ENCODE measurements at places on chromosomes 13 and 19.

DNA sequence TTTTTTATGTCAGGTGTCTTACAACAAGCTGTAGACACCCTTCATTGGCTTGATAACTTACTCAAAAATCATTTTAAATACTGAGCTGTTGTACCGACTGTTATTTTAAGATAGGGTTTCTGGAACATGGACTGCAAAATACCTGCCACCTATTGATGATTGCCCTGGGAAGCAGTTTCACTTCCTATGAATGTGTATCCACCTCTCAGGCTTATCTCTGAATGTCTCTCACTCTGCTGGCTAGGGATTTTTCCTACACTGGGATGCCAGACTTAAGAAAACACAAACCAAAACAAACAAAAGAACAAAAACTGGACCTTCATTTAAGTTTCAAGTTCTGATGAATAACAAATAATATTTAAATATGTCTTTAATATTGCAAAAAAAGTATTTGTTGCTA lies 663.7 kb downstream of the EFNB2 start:
- DNase-seq, result no peak

DNA sequence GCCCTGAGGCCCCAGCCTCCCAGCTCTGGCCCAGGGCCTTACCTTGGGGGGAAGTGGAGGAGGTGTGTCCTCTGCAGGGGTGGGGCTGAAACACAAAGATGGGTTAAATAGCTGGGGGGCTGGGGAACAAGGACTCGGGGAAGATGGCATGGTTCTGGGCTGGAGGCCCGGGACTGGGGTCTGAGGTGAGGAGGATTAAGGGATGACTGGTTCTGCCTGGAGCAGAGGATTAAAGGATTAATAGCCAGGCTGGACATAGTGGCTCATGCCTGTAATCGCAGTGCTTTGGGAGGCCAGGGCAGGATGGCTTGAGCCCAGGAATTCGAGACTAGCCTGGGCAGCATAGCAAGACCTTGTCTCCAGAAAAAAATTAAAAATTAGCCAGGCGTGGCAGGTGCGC lies 11.6 kb downstream of the MAP4K1 start:
- DNase-seq, result no peak

- no peak for DNase-seq
These were observed 517 bp downstream of the GTF2F1 start for GRCh38 chr19:6392221-6393073.

GRCh38 chr13:27919659-27919933 lies 204 bp upstream of the PDX1 start:
- DNase-seq, result no peak

GRCh38 chr19:4357095-4357797 lies 13.9 kb downstream of the MPND start:
- DNase-seq, result no peak

- no peak for DNase-seq
These were observed 25.3 kb downstream of the PEPD start for GRCh38 chr19:33496038-33496895.

- DNase-seq, result no peak
These were observed 320.7 kb downstream of the DIAPH3 start for GRCh38 chr13:59843040-59843439.

DNA sequence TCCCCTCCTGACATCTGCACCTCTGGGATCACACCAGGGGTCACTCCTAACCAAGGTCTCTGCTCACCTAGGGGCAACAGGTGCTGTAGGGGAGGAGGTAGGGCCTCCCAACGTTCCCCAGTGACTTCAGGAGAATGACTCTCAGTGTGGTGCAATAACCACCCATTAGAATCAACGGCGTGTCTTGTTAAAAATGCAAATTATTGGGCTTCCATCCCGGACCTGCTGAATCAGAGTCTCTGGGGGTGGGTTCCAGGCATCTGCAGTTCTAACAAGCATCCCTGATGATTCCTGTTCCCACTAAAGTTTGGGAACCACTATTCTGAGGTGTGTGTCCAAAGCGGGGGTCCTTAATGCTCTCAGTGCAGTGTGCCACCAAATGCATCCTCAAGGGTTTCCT lies 84.6 kb downstream of the CRYL1 start:
- no peak for DNase-seq

DNA sequence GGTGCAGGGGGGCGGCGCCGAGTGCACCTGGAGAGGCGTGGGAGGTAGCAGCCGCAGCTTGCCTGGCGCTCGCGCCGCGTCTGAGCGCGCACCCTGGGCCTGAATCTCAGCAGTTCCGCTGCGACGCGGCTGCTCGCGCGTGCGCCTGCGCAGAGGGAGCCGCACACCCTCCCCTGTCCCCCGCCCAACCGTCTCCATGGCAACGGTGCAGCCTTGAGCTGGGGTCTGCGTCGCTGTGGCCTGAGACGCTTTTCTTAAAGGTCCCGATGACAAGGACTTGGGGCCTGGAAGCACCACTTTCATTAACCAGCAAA lies at the start of gene PNMA8B:
PNMA8B (minus strand) TSS at position 82 of the 314 bp plus-strand sequence. CDS start 402 bp downstream, outside the sequence.
- DNase-seq, result no peak

- DNase-seq, result no peak
These were observed 14.0 kb downstream of the PDX1 start for GRCh38 chr13:27933580-27934328.

DNA sequence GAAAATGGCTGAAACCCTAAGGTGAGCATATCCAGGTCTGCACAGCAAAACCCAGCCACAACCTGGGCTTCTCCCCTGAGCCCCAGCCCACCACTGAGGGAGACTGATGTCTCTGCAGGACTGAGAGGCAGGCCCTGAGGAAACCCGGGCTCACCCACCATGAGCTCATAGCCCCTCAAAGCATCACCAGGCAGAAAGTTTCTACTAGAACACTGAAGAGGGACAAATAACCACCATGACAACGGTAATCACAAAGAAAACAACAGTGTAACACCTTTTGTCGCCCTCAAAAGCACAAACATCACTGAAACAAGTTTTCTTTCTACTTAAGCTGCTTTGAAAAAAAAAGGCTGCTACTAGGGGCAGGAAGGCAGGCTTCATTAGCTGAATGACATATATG lies 29.8 kb downstream of the TSHZ3 start:
- no peak for DNase-seq

DNA sequence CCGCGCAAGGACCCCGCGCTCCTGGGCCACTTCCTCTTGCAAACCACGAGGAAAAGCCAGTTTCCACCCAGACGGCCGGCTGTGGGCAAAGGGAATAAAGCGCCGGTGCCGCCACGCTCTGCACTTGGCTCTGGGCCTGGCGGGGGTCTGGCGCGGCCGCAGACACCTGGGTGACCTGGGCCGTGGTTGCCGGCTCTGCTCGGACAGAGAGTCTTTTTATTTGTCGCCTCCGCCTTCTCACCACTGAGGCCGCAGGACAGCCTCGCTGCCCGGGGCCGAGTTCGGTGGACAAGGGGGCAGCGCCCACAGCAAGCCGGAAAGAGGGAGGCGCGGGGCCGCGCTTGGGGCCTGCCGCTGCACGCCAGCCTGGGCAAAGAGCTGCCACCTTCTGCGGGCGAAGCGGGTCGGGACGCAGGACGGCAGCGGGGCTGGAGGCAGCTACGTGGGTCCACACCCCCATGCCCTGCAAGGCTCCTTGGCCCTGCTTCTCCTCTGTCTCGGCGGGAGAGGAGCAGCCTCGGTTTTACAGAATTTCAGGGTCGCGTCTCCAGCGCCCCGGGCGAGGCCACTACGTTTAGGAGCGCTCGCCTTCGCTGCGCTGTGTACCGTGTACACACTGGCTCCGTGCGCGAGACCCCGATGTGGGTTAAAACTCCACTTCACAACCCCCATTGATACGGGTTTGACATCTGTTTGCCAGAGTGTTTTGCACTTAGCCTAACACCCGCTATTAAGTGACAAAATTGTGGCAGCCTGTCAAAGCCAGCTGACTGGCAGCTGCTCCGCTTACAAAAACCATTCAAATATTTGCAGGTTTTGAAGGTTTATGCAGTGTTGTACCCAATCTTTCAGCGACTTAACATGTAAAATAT lies 13.0 kb upstream of the SOX1 start:
- no peak for DNase-seq

- DNase-seq, result peak; percentile 60
These were observed 4.6 kb upstream of the TPP2 start for GRCh38 chr13:102591988-102592781.

- no peak for DNase-seq
These were observed 15.8 kb downstream of the CPB2 start for GRCh38 chr13:46088821-46089562.

GRCh38 chr13:84263354-84264069 lies 381.2 kb upstream of the SLITRK1 start:
- no peak for DNase-seq

DNA sequence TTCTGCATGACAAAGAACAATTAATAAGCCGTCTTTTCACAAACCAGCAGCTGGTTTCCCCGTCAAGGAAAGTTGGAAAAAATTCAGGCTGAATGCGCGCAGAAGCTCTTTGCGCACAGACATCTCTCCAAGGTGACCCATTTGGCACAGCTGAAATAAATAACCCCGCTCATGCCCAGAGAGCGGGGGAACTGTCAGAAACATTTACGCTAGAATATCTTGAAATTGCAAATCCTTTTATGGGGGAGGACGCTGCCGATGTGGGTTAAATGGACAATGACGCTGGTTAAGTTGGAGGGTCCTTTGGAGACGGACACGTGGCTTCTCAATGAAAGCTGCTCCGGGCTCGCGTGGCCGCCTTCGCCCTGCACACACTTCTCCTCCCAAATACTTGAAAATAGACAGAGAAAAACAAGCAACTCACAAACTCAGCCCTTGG lies 30.6 kb downstream of the GSX1 start:
- no peak for DNase-seq

GRCh38 chr19:34145741-34146202 lies 26.5 kb upstream of the LSM14A start:
- DNase-seq, result peak; percentile 36

DNA sequence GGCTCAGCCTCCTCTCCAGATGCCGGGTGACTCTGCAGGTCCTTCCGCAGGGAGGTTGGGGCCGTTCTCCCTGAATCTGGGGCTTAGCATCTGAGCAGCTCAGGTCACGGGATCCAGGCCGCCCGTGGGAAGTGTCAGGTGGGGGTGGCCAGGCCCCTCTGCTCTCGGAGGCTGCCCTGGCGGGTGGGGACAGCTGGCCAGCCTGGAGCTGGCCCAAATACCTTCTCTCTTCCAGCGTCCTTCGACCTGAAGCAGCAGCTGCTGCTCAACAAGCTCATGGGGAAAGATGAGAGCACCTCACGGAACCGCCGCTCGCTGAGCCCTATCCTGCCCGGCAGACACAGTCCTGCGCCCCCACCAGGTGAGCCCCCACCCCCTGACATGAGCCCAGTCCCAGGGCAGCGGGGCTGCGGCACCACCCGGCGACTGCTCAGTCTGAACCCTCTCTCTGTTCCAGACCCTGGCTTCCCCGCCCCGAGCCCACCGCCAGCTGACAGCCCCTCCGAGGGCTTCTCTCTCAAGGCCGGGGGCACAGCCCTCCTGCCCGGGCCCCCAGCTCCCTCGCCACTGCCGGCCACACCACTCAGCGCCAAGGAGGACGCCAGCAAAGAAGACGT lies 19.1 kb downstream of the PEX11G start:
- DNase-seq, result no peak

DNA sequence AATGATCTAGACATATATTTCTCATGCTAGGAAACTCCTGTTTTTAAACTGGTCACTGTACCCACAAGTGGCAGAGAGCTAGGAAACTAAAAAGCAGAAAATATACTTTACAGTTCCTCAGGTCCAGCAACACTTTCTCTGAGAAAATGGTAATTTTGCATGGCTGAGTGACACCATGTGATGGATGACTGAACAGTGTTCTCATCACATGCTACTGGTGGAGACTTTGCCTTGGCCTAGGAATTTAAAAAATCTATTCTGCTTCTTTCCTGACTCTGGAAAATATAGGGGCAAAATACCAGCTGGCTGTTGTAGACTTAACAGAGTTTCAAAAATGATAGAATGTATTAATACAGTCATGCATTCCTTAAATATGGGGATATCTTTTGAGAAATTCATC lies 50.0 kb downstream of the LATS2 start:
- no peak for DNase-seq

GRCh38 chr19:10624585-10624984 lies 768 bp upstream of the SLC44A2 start:
- no peak for DNase-seq

DNA sequence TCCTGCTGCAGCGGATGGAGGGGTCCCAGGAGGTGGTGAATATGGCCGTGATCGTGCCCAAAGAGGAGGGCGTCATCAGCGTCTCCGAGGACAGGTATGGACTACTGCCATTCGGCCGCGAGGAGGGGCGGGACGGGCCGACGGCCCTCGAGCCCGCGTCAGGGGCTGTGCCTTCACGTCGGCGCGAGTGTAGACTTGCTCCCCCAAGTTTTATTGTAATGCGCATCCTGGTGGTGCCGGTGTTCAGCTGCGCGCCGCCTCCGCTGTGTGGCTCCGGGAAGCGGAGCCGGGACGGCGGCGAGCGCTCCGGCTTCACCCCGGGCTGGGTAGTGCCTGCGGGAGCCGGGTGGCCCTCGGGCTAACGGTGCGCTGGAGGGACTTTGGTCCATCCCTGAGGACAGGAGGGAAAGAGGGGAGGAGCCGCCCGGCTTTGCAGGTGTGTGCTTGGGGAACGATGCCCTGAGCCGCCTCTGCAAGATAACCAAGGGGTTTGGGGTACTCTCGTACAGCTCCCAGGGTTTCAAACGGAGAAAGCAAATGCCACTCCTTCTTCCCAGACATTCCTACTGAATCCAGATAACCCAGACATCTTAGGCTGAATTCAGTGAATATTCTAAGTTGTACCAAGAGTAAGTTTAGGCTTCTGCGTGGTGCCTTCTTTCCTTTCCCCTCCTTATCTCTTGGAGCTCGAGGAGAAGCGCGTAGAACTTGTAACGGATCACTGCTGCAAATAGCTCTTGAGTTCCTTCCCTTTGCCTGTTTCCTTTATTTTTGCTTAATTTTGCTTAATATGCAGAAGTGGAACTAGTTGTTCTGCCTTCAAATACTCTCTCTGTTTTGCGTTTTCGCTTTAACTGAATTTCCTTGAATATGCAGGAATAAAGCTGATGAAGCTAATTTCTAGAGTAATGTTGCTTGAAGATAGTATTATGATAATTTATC lies 740 bp downstream of the WDFY2 start:
- peak; percentile 61 for DNase-seq

DNA sequence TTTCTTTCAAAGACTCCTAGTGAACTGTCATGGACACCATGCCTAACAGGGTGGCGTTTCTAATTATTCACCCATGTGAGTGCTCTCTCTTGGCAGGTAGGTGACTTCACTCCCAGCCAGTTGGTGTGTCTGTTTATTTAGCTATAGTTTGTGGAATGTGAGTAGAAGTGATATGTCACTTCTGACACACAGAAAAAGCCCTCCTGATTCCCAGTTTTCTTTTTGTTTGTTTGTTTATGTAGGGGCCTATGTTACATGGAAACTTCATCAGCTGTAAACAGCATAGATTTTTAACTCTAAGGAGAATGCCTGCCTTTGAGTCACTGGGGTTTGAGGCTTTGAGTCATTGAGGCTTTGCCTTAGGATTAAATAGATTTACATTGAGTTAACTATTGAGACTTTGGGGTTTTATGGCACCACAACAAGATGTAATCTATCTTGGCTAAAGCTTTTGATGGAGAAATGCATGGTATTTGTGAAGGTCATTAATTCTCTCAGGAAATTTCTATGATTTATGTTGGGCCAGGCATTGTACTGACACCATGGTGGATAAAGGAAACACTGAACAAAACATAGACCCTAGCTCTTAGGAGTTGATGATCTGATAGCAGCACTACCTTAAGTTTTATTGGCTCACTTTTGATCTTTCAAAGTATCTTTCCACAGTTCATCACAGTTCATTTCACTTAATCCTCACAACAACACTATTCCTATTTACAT lies 45.3 kb downstream of the UFM1 start:
- DNase-seq, result no peak

Data from T-helper 9 cell (primary cell).